ENCODE measurements at places on chromosomes 4 and X. TPM values are rescaled to one million over a fixed set of nuclear protein-coding genes. Genes with fewer than 3 reads are reported as not detected.
A peak's percentile ranks its signal among the peaks of the same experiment; 100 is the strongest.

Gene PRR32
- polyA plus RNA-seq, result not detected

Gene ERAS
- polyA plus RNA-seq, result not detected

Gene SMIM31
- not detected for polyA plus RNA-seq

DNA sequence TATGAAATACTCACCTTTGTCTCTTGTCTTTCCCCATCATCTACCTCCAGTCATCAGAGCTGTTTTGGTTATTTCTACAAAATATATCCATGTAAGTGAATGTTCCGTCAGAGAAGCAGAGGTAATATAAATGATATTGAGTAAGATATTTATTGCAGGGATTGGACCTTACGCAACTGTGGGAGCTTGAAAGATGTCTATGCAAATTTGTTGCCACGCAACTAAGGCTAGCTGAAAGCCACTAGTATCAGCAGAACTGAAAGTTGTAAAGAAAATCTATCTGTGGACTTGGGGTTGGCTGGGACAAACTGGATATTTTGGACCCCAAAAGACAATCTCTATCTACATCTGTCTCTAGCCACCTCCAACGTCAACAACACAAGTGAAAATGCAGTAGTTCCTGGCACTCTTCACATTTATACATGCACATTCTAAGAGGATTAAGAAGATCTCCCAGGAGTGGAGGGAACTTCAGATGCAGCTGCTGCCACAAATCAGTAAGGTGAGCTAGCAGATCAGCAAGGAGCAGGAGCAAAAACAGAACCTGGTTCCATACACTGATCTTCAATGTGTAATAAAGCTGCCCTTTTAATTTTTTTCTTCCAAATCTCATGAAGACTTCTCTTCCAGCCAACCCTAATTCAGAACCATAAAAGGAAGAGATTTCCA lies 8.5 kb upstream of the CCSER1 start:
- no peak for DNase-seq

Gene GPR119
- polyA plus RNA-seq, result not detected

GRCh38 chr4:44186850-44187246 lies 261.8 kb downstream of the KCTD8 start:
- no peak for DNase-seq

GRCh38 chr4:78379991-78380729 lies 171.4 kb upstream of the ANXA3 start:
- DNase-seq, result no peak

Gene ADH7
- polyA plus RNA-seq, result not detected

Gene TEC
- polyA plus RNA-seq, result 15.5 TPM

GRCh38 chrX:13721819-13722519 lies 12.5 kb downstream of the TRAPPC2 start:
- no peak for DNase-seq

Gene FAM9C
- polyA plus RNA-seq, result not detected

GRCh38 chr4:141375855-141376254 lies 155.2 kb downstream of the ZNF330 start:
- DNase-seq, result no peak

GRCh38 chrX:124035657-124036056 lies 74.2 kb downstream of the STAG2 start:
- no peak for DNase-seq

DNA sequence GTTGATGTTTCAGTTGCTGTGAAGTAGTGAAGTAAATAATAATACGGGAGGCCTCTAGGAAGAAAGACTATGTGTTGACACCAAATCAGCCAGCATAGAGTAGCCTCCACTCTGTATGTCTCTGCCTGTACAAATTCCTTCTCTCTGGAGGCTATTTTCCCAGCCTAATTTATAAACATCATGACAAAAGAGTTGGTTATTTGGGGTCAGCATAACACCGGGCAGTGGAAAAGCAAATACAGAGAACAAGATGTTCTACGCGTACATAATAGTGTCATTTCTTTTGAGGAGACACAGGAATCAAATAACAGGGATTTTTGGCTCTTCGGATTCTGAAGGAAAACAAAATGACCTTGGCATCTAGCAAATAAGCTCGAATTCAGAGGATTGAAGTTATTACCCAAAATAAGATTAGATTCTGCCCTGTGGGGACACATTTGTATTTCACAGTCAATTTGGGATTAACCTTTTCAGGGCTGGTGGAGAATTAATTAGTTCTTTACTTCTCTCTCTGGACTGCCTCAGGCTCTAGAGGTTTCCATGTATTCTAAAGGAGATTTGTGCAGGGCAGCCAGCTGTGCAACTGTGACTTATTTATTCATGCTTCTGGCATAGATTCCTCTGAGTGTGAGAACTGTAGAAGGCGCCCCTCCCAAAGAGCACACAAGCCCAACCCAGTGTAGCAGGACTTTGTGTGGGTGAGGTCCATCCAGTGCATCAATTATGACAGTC lies 14.1 kb upstream of the SYTL4 start:
- no peak for DNase-seq

Gene NUDT10
- polyA plus RNA-seq, result not detected

Gene PPEF1
- polyA plus RNA-seq, result 0.84 TPM

- no peak for DNase-seq
These were observed 1.3 kb downstream of the BGN start for GRCh38 chrX:153495903-153496589.

GRCh38 chr4:86307432-86307831 lies 52.4 kb downstream of the MAPK10 start:
- DNase-seq, result no peak

Gene OPRPN
- polyA plus RNA-seq, result not detected

GRCh38 chrX:154010330-154011087 lies 9.2 kb downstream of the IRAK1 start:
- no peak for DNase-seq

Gene HTRA3
- not detected for polyA plus RNA-seq

DNA sequence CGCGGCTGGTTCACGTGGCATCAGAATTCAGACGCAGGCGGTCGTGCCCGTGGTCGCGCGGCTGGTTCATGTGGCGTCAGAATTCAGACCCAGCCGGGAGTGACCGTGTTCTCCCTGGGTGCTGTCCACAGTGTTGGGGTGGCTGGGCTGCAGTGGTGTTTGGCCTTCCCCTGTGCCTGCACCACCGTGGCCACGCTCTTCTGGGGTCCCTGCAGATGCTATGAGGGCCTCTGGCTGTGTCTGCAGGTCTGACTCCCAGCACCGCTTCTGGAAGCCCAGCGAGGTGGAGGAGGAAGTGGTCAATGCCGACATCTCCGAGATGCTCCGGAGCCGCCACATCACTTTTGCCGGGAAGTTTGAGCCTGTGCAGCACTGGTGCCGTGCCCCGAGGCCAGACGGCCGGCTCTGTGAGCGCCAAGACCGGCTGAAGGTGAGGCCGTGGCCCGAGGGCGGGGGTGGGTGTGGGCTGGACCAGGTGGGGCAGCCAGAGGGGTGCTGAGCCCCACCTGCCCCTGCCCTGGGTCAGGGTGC lies 26.4 kb downstream of the NKX1-1 start:
- DNase-seq, result no peak

Gene MED14
- polyA plus RNA-seq, result 22.5 TPM

- peak; percentile 41 for DNase-seq
These were observed 93.7 kb upstream of the ZNF827 start for GRCh38 chr4:146032234-146032860.

DNA sequence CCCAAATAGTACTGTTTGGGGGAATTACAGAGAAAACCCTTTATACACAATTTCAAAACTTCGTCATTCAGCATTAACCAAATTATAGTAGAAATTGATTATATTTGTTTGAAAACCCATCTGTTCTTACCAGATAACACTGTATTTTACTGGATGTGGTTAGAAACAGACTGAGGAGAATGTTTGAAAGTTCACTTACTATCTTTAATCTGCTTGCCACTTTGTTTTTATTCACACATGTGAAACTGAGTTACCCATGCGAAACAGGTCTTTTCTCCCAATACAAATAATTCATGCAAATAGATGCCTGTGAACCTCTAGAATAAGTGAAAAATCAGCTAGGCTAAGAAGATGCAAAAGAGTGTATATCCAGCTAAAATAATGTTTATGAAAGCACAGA lies 177.5 kb downstream of the NAA11 start:
- DNase-seq, result no peak

GRCh38 chr4:80362578-80363181 lies 27.1 kb downstream of the CFAP299 start:
- no peak for DNase-seq

Gene AMBN
- polyA plus RNA-seq, result not detected

DNA sequence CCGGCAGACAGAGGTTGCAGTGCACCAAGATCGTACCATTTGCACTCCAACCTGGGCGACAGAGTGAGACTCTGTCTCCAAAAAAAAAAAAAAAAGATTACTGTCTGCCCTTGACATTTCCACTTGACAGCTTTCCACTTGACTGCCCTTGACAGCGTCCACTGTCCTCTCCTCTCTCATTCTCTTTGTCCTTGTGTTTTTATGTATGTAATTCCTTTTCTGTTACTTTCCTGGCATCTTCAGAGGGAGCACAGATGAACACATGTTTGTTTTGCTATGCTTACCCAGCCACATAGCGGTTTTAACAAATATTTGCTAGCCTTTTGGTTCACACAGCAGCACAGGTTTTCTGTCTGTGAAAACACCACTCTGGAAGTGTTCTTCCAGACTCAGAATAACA lies 26.2 kb downstream of the SYAP1 start:
- no peak for DNase-seq

DNA sequence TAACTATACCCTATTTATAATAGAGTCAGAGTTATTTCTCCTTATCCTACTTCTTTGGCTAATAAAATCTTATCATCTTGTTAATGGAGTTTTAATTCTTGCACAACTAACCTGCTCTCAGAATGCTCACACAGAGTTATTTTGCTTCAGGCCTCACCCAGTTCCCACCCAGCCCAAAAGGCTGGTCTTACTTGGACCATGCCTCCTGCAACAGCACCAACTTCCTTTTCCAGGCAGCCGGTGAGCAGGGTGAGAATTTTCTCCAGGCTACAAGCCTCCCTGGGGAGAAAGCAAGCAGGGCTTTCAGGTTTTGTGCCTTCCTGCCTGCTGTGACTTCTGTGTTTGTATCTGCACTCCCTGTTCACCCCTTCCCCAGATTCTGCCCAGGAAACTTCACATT lies 29.1 kb upstream of the BANK1 start:
- no peak for DNase-seq

- no peak for DNase-seq
These were observed 492.1 kb downstream of the PACRGL start for GRCh38 chr4:21192367-21192766.

DNA sequence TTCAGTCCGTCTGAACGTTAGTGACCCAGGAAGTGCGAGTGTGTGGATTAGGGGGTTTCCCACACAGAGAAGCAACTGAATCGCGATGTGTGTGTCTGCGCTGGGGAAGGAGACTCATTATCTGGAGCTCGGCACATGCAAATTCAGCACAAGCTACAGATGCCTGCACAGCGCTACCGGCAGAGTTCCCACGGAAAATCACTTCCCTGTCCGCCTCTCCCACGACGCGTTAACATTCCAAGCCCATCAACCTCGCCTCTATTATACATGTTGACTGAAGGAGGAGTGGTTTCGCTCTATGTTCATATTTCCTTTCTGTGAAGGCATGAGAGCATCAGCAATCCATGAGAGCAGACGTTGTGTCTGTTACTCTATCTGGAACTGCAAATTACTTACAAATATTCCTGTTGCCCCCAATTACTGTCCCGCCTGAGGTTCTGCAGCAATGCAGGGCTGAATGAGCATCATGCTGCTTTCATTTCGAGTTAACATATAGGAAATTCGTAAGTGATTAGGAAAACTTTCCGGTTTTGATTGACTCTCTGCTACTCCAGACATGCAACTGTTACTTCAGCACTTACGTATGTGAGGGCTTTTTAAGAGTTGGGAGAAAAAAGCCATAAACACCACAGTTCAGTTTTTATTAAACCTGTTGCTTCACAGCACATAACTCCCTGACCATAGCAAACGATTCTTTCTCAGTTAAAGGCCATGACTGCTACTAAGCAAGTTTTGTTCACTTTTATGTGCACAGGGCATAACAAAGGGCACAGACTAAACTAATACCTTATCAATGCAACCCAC lies 15.0 kb upstream of the MTNR1A start:
- no peak for DNase-seq

Data from GM12878 (cell line).